Ovary (tissue), 10 donors: ENCODE measurements at places on chromosomes 1 and 21.

- DNase-seq: no peak
Measured at GRCh38 chr1:237814319-237814924, 76.3 kb downstream of the ZP4 start.

- no peak for DNase-seq
Measured at GRCh38 chr1:201460814-201461644, 8.0 kb downstream of the PHLDA3 start.

GRCh38 chr1:145927916-145928643 lies 796 bp upstream of the RBM8A start:
- peak; percentile 44 for DNase-seq

DNA sequence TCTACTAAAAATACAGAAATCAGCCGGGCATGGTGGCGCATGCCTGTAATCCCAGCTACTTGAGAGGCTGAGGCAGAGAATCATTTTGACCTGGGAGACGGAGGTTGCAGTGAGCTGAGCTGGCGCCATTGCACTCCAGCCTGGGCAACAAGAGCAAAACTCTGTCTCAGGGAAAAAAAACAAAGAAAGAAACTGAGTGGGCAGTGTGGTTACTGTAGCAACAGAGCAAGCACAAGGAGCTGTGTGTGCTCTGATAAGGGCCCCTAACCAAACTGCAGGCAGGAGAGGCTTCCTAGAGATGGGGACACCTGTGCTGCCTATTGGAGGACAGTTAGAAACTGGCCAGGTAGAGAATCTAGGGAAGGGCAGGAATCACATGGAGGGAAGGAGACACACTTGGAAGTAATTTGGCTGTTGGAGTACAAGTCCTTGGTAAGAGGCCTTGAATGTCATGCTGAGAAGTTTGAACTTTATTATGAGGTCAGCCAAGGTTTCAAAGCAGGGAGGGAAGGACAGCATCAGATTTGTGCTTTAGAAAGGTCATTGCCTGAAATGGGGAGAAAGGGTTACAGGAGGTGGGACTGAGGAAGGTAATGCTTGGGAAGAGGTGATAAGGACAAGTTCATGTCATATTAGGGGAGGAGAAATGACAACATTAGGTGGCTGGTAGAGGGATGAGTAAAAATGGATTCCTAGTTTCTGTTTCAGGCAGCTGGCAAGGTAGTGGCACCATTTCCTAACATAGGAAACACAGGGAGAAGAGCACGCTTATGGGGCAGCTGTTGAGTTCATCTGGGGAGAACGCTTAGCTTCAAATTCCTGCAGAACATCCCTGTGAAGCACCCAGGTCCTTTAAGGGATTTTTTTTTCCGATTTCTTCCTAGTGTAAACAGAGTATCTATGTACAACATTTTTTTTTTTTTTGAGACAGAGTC lies 69.2 kb upstream of the ARTN start:
- no peak for DNase-seq

DNA sequence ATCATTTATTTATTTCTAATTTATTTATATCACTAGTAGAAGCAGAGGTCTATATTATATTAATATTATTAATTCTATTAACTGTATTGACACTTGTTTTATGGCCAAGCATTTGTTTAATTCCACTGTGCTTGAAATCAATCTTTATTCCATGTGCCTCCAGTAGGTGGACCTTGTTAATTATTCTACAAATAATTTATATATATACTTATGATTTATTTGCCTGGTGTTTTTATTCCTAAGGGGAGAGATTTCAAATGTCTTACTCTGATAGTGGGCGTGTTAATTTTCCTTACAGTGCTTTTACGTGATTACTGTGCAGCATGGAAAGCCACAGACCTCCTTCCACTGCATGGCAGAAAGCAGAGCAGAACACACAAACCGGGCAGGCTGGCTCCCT lies 17.5 kb upstream of the OR6N2 start:
- DNase-seq: no peak

GRCh38 chr1:183776731-183777130 lies 28.2 kb upstream of the RGL1 start:
- DNase-seq: no peak

- DNase-seq: no peak
Measured at GRCh38 chr1:230423261-230423660, 2.9 kb downstream of the PGBD5 start.

DNA sequence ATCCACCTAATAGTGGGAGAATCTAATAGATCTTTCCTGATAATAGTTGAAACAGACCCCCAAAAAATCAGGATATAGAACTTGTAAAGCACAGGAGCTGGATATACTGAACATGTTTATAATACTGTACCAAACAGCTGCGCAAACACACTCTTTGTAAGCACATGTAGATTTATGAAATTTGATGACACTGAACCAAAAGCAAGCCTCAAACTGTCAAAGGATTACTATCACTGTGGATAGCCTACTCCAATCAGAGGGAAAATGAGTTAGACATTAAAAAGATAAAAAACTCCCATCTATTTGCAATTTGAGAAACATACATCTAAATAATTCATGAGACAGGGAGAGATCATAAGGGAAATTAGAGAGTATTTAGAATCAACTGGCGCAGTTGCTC lies 26.1 kb downstream of the RCAN3 start:
- DNase-seq: no peak

DNA sequence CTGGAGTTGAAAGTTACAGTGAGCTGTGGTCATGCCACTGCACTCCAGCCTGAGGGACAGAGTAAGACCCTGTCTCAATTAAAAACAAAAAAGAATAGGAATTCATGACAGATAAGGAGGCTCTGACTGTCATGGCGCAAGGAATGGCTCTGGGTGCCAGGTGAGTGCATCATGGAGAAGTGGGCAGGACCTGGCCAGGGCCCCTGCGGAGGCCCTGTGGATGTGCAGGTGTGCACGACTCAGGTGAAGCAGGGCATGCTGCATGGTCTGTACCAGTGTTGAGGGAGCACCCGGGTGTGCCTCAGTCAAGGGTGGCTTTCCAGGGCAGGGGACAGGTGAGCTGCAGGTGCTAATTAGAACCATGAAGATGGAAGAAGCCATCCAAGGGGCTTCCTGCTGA lies 14.0 kb downstream of the SLC1A7 start:
- peak; percentile 12 for DNase-seq

DNA sequence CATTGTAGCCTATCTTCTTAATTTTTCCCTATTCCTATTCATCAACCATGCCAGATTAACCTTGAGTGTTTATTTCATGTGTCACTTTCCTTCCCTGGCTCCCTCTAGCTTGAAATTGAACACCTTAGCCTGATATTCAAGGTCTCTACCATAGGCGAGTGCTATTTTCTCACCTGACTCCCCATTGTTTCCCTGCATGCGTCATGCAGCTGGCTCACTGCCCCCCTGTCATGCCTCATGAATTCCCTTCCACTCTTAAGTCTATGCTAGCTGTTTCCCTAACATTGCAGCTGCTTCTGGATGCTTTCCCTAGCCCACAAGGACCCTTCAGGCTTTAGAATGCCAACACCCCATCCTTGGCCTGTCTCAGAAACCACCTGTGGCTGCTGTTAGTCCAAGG lies 56.7 kb upstream of the CD1D start:
- DNase-seq: no peak

DNA sequence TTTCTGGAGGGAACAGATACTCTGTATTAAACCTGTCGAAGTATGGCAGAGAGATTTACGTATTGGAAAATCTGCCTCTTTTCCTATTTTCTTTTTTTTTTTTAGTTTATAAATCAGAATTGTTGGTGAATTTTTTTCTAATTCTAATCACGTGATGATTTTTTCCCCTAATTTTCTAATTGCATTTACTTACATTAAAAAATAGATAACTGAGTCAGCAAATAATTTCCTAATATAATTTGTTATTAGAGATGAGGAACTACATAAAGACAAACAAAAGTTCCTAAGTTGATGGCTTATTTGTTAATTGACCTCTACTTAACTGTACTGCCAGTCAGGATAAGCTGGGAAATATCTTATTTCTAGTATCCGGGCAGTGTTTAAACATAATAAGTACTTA lies 34.6 kb downstream of the SNX7 start:
- DNase-seq: no peak

- no peak for DNase-seq
Measured at GRCh38 chr1:214658785-214659184, 55.8 kb downstream of the CENPF start.

GRCh38 chr1:183585038-183585437 lies 5.2 kb downstream of the NCF2 start:
- no peak for DNase-seq

GRCh38 chr1:17743008-17743647 lies 12.0 kb upstream of the ACTL8 start:
- DNase-seq: peak; percentile 14

- no peak for DNase-seq
Measured at GRCh38 chr1:151963288-151963687, 30.4 kb downstream of the S100A10 start.

DNA sequence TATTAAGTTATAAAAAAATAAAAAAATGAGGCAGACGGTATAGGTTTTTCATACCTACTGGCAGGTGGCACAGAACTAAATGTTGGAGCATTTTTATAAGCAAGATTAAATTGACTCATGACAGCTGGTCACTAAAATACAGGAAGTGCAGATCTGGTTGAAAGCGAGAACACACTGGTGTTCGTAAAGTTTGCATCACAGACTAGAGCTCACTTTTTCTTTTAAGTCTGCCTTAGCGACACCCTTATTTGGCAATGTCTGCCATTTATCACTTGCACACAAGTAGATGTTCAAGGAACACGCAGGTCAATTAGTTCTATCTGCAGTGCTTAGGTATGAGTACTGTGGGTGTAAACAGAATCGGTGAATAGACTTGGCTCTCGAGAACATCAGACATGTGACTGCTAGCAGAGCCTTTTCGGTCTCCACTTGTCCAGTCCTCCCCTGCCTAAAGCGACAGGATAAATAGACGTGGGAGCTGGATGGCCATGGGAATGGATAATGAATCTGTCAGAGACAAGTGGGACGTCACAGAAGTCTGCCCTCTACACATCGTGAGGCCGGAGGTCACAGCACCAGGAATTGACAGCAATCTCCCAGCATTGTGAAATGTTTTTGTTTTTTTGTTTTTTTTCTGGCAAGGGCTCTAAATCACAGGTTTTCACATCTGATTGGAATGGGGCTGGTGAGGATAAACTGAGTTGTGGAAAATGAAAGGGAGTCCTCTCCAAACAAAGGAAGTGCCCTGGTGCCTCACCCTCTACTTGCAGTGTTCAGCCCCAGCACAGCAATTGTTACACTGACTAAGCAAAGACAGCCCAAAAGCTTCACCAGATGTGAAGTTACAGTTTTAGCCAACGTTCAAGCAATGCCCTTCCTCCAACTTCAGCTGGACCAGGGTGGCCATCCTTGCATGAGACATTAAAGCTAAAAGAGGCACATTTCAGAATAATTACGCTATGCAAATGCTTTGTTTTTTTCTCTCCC lies 248.9 kb downstream of the NTNG1 start:
- no peak for DNase-seq

- DNase-seq: no peak
Measured at GRCh38 chr1:183633676-183634343, 1.8 kb downstream of the ARPC5 start.

GRCh38 chr1:159076438-159077119 lies at the start of gene AIM2:
Gene AIM2, minus strand, starts transcription at chr1:159076766. Its CDS starts 3,267 bp downstream, at chr1:159073499.
- DNase-seq: no peak

DNA sequence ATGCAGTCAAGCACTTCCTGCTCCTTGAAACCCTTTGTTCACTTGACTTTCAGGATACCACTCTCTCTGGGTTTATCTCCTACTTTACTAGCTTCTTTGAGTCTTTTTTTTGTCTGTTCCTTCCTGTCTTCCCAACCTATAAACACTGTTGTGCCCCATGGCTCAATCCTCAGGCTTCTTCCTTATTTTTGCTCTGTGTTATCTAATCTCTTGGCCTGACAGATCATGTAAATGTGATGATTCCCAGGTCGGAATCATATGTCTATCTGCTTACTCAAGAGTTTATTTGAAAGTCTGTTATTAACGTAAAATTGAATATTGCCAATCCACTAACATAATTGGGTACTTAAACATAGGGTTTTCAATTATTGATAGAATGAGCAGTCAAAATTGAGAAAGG lies 171.7 kb upstream of the ST6GALNAC5 start:
- DNase-seq: no peak

DNA sequence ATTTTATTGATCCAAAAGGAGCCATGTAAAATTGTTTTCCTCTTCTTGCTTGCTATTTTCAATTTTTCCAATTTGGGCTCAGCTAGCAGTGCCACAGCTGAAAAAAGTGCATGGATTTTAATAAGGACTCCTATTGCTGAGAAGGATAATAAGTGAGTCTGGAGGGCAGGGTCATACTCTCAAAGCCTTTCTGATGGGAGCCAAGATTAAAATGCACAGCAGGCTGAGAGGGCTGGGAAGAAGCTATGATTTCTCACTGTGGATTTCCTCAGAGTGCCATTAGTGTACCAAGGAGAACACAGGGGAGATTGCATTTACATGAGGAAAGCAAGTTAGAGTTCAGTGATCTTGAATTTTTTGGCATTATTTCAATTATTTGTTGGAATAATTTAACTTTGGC lies 261.3 kb downstream of the ST6GALNAC3 start:
- no peak for DNase-seq

DNA sequence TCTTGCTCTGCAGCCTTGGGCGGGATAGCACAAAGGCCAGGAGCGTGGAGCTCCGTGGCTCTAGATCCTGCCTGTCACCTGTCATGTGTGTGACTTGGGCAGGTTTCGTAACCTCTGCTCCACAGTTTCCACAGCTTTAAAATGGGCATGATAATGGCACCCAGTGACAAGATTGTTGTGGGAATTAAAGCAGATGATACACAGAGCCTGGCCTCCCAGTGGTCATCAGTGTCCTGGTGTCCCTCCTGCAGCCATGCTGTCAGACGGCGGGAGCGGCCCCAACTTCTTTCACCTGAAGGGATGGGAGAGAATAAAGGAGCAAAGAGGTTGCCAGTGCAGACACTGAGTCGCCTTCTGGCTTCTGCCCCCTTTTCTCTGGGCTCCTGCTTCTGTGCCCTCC lies 61.5 kb downstream of the SLC37A1 start:
- DNase-seq: peak; percentile 17

GRCh38 chr1:225996946-225997545 lies 2.1 kb downstream of the SDE2 start:
- no peak for DNase-seq

DNA sequence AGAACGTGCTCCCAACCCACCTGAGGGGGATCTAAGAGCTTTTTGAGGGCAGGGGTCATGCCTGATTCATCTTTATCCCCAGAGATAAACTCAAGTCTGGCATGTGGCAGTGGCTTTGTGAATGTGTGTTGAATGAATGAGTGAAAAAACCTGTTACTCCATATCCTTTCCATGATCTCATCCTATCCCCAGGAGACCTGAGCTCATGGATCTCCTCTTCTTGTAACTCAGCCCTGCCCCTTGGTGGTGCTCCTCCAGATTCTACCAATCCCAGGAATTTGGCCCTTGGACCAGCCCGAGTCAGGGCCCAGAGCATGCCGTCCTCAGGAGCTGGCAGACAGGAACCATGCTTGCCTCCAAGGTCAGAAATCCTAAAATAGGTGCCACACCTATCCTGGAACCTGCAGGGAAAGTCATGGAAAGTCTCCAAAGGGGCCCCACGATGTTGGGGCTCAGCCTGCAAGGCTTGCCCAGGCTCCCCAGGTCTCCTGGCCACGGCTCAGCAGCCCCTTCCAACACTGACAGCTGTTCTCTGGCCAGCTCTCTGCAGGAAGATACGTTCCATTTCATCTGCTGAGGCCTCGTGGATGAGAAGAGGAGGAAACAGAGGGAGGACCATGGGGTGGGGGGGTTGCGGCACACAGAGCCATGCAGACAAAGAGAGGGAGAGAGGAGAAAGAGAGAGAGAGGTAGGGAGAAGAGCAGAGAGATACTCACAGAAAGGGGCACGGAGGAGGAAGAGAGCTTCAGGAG lies 214.6 kb downstream of the TRABD2B start:
- DNase-seq: no peak
